NCI-H1092 treated with DMSO at 0.1 percent for 48 hours (cell line): ENCODE measurements at places on chromosomes 7 and 10.

DNA sequence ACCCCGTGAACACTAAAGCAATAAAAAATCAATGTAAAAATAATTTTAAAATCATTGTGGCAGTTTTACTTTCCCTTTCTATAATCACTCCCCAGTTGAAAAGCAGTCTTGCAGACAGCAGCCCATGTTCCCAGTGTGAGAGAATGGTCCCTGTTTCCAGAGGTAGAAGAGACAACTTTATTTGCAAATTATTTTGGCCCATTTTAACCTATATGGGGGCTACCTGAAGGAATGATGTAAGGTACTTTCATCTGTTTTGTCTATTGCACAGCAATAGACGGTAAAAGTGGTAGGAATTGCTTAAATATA is 559.8 kb downstream of the ZWINT start:
- DNase-seq, result no peak

DNA sequence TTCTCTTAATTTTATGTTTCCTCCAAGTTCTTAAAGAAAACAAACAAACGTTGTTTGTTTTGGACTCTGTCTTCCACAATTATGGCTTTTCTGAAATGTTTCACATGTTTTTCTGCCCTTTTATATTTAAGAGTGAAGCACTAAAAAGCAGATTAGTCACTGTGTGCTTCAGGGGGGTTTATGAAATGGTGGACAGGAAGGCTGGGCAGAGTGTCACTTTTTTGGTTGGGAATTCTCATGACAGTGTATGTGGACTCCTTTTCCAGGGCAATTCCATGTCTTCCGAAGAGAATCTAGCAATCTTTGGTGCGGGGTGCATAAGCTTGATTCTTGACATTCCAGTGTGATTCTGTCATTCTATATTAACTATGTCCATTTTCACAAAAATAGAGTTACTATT is 669.4 kb downstream of the PARD3 start:
- no peak for DNase-seq

DNA sequence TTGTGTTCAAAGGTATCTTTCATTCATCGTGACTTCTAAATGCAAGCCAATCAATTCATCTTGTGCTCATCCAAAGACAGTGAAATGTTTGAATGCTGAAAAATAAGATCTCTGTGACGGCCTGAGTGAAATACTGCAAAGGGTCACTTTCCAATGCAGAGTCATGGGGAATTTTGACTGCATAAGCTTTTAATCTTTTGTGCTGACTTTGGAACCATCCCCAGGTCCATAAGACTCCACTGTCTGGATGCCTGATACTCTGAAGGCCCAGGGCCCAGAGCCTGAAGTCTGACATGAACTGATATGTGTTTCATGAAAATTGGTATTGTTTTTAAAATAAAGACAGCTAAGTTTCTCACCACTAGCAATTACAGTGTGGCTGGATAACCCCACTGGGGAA is 39.0 kb downstream of the PPP1R3C start:
- DNase-seq, result no peak

DNA sequence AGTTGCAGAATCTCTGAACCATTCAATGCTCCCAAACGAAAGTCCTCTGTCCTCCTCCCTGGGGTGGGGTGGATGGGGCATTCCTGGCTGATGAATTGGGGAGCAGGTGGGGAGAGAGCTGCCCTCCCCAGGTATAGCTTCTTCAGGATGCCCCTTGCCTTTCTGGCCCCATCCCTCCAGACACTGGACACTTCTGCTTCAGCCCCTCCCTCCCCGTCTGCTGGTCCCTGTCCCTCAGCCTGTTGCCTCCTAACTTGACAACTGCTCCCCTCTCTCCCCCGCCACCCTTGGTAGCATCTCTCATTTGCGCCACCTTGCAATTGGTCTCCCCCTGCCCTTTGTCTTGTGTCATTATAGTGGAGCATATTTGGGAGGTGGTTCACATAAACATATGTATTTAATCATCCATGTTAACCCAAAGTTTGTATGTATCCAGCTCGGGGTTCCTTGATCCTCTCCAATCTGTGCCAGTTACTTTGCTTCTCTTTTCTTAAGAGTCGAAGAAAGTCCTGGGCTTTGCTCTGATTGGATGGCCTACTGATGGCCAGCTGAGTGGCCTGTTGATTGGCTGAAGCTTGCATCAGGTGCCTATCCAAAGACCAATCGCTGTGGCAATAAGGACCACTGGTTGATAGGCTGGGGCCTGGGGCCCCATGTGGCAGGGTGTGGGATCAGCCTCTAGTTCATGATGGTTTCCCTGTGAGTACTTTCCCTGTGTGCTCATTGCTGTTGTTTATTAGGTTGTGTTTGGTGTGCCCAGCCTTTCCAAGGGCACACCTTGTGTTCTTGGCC is 4.0 kb upstream of the GCK start:
- no peak for DNase-seq

GRCh38 chr7:127730658-127731276 is 78.8 kb downstream of the SND1 start:
- no peak for DNase-seq

- DNase-seq, result no peak
These were observed 50.8 kb upstream of the ZNF680 start for GRCh38 chr7:64613653-64614052.
